HCT116 (cell line): ENCODE measurements at places on chromosomes 7 and 10. TPM values are rescaled to one million over a fixed set of nuclear protein-coding genes. Genes with fewer than 3 reads are reported as not detected.

The CDH23 gene
- total RNA-seq: not detected

The AGAP3 gene
- 126 TPM for total RNA-seq

The KIAA1549 gene
- total RNA-seq: 3.9 TPM

DNA sequence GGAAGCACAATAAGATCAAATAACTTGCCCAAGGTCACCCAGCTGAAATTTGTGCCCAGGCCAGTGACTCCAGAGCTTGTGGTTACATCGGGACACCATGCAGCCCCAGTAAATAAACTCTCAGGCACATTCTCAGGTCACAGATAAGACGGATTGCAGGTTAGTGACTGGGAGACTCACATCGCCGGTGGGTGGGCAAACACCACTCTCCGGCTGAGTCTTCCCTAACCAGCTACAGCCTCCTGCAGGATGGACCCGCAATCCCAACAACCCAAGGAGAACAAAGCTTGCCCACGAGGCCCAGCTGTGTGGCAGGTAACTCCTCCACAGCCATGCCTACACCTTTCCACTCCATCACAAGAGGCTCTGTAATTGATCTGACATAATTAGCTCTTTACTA lies 81.7 kb upstream of the EFCAB10 start:
- H3K27ac ChIP-seq: no peak overlapping the region
- no peak overlapping the region for H3K4me3 ChIP-seq
- H3K36me3 ChIP-seq: no peaks in the 10 kb centered on the region
- no peak for DNase-seq

DNA sequence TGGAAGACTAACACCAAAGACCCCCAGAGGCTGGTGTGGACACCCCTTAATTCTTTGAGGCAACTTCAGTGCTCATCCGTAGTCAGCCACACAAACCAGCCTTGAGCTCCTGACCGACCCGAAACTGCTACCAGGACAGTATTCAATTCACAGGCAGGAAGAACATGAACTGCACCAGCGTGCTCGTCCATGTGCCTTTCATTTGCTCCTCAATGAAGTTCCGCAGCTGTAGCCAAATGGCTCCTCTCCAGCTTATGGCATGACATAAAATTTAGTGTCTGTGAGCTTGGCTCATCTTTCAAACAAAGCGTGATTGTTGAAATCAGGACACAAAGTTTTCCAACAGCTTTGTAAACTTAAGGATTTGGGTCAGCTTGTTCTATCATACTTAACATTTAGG lies 144.1 kb upstream of the FAM171A1 start:
- no peak for DNase-seq
- H3K4me1 ChIP-seq: no peaks in the 10 kb centered on the region
- no peak overlapping the region for H3K27ac ChIP-seq
- H3K36me3 ChIP-seq: no peaks in the 10 kb centered on the region

The CFAP43 gene
- 4.0 TPM for total RNA-seq

- peaks cover 3% of the 10 kb centered on the region; the same call in 1 of the 2 replicates for H3K4me1 ChIP-seq
- H3K36me3 ChIP-seq: no peaks in the 10 kb centered on the region
- no peaks in the 10 kb centered on the region for H3K27me3 ChIP-seq
- DNase-seq: no peak
Observed at GRCh38 chr10:60645980-60646379, 132.3 kb upstream of the CDK1 start.

The BTBD16 gene
- total RNA-seq: 0.27 TPM

DNA sequence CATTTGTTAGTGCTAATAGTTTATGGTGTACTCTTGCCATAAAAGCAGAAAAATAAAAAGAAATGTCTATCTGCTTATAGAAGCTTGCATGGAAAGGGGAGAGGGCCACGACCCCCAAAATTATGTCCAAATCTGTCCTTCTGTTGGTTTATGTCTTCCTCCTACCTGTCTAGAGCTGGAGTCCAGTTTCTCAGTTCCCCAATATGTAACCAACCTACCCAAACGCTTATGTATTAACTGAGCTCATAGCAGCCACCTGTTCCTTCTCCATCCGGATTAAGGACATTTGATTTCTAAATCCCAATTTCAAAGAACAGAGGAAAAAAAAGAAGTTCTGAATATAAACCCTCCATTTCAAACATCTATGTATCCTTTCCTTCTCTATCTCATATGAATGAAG lies 30.3 kb upstream of the TPK1 start:
- H3K27ac ChIP-seq: no peak overlapping the region
- H3K27me3 ChIP-seq: peaks cover 17% of the 10 kb centered on the region; the same call in 1 of the 2 replicates
- DNase-seq: no peak
- no peak overlapping the region for H3K4me3 ChIP-seq

DNA sequence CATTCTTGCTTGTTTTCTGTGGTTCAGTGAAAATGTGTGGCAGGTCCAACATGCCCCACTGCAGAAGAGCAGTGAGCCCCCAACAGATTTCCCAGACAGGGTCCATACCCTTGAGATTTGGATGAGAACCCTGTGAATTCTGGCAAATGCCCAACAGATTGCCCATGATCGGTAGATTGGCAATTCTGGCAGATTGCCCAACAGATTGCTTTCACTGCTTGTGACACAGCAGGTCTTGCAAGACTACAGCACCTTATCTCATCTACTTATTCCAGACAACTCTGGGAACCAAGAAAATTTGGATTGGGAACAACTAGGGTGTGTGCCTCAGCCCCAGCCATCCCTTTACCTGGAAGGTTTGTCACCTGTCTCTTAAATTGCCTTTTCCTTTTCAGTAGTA lies 143.7 kb upstream of the COL1A2 start:
- no peaks in the 10 kb centered on the region for H3K36me3 ChIP-seq
- H3K27me3 ChIP-seq: no peaks in the 10 kb centered on the region
- H3K4me1 ChIP-seq: no peaks in the 10 kb centered on the region
- no peak overlapping the region for H3K27ac ChIP-seq
- H3K4me3 ChIP-seq: no peak overlapping the region

GRCh38 chr7:129462420-129462819 lies 28.2 kb downstream of the STRIP2 start:
- no peak for DNase-seq
- H3K27ac ChIP-seq: no peak overlapping the region
- H3K27me3 ChIP-seq: no peaks in the 10 kb centered on the region
- no peaks in the 10 kb centered on the region for H3K4me1 ChIP-seq
- no peak overlapping the region for H3K4me3 ChIP-seq

The CCDC172 gene
- total RNA-seq: not detected

DNA sequence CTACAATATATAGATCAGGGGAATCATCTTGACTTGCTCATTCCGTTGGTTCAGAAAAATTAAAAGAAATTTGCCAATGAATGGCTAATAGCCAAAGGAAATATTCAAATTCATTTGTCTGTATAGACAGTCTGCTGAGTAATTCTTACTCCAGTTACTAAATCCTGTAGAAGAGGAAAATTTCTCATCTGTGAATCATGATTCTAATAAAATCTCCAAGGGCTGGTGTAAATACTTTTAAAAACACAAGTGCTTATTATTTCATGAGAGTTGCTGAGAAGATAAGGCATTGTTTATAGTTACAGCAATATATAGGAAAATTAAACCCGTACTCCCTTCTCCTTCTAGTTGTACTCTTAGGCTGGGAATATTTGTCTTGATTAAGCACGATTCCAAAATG lies 53.0 kb downstream of the WNT2 start:
- no peaks in the 10 kb centered on the region for H3K27me3 ChIP-seq
- H3K36me3 ChIP-seq: no peaks in the 10 kb centered on the region
- no peak overlapping the region for H3K4me3 ChIP-seq
- no peak overlapping the region for H3K27ac ChIP-seq
- peaks cover 8% of the 10 kb centered on the region; the same call in 1 of the 2 replicates for H3K4me1 ChIP-seq

The WEE2 gene
- not detected for total RNA-seq

DNA sequence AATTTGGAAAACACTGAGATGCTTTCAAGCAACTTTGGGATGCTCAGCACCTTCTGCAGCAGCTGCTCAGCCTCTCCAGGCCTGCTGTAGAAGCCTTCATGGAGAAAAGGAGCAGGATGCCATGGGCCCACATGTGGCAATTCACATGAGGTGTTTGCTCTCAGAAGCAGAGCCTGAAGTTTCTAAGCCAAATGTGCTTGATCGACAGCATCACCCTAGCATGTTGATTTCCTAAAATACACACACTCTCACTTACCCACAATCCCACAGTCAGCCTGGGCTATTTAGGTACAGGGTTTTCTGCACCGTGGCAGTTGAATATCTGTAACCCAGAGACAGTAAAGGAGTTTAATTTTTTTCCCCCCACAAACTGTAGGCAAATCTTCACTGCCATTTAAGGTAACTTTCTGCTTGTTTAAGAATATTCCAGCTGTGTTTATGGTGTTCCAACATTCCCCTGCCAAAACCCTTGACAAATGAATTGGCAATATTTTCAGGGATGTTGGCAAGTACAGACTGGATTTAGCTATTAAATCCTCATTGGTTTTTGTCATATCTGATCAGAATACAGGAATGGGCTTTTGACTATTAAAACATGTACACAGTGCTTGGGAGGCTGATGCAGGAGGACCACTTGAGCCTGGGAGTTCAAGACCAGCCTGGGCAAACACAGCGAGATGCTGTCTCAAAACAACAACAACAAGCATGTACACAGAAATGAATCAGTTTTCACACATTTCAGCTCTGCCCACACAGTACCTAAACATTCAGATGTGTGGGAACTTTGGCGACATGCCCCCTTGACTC lies 244.2 kb downstream of the CELF2 start:
- no peaks in the 10 kb centered on the region for H3K36me3 ChIP-seq
- H3K4me1 ChIP-seq: no peaks in the 10 kb centered on the region
- no peak overlapping the region for H3K27ac ChIP-seq
- H3K27me3 ChIP-seq: 0 out of 2 replicates have a peak, but pooled peaks cover 15% of the 10 kb centered on the region
- no peak for DNase-seq
- H3K4me3 ChIP-seq: no peak overlapping the region

GRCh38 chr10:62147425-62147824 lies 121.2 kb downstream of the RTKN2 start:
- no peaks in the 10 kb centered on the region for H3K4me1 ChIP-seq
- H3K27ac ChIP-seq: no peak overlapping the region
- DNase-seq: no peak
- H3K36me3 ChIP-seq: no peaks in the 10 kb centered on the region

GRCh38 chr7:117135553-117135891 lies 182.2 kb downstream of the ST7 start:
- DNase-seq: no peak
- no peak overlapping the region for H3K4me3 ChIP-seq
- H3K4me1 ChIP-seq: peaks cover 23% of the 10 kb centered on the region
- no peak overlapping the region for H3K27ac ChIP-seq
- H3K36me3 ChIP-seq: no peaks in the 10 kb centered on the region
- H3K27me3 ChIP-seq: no peaks in the 10 kb centered on the region

The LFNG gene
- total RNA-seq: 14.3 TPM

The UNCX gene
- not detected for total RNA-seq

DNA sequence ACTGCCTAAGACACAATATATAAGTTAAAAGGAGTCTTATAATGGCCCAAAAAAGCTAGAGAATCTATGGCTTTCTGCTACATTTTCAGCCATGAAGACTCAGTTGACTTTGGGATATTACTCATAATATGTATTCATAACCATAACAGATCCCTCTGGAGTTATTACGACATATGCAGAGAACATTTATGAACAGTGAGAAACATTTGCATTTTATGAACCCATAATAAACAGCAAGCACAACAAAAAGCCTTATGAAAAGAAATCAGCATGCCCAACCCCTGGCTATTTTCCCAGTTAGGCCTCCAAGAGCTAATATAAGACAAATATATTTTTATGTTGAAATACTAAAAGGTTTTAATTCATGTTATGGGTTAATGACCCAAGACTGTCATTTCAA lies 52.4 kb downstream of the ARMH3 start:
- no peak for DNase-seq
- peaks cover 21% of the 10 kb centered on the region for H3K36me3 ChIP-seq
- H3K4me1 ChIP-seq: no peaks in the 10 kb centered on the region
- no peak overlapping the region for H3K27ac ChIP-seq
- no peaks in the 10 kb centered on the region for H3K27me3 ChIP-seq
- H3K4me3 ChIP-seq: no peak overlapping the region

The PKD2L1 gene
- 0.17 TPM for total RNA-seq

DNA sequence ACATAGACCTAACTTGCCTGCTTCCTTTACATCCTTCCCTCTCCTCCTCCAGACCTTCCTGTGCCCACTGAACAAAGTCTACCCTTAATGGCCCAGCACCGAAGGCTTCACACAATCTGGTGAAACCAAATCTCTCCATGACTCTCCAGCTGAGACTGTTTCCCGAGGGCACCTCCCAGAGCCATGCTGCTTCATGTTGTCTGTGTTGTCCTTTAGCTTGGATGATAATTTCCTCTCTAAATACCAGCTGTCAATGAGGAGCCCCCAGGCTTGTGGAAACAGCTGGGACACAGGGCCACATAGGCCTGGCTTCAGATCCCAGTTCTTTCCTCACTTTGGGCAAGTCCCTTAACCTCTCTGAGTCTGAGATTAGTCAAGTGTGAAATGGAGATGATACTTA lies 54.3 kb downstream of the DLD start:
- DNase-seq: no peak
- H3K27me3 ChIP-seq: no peaks in the 10 kb centered on the region
- no peak overlapping the region for H3K27ac ChIP-seq
- H3K36me3 ChIP-seq: no peaks in the 10 kb centered on the region
- no peak overlapping the region for H3K4me3 ChIP-seq

DNA sequence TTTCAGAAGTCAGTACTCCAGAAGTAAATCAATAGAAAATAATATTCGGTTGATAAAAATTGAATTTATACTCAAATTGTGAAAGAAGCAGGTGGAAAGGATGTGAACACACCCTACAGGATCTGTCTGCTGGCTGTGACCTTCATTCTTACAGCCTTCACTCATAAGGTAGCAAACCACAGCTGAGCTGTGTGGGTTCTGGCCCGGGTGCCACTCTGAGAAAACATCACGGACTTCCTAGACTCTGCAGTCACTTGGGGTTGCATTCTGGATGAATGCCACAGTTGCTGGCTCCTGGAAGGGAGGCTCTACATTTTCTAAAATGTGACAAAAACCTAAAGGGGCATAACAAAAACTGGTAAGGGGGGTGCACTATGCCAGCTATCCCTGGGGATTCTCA lies 36.0 kb upstream of the ABLIM1 start:
- peaks cover 18% of the 10 kb centered on the region; the same call in 1 of the 2 replicates for H3K4me1 ChIP-seq
- H3K27ac ChIP-seq: no peak overlapping the region
- H3K36me3 ChIP-seq: no peaks in the 10 kb centered on the region

DNA sequence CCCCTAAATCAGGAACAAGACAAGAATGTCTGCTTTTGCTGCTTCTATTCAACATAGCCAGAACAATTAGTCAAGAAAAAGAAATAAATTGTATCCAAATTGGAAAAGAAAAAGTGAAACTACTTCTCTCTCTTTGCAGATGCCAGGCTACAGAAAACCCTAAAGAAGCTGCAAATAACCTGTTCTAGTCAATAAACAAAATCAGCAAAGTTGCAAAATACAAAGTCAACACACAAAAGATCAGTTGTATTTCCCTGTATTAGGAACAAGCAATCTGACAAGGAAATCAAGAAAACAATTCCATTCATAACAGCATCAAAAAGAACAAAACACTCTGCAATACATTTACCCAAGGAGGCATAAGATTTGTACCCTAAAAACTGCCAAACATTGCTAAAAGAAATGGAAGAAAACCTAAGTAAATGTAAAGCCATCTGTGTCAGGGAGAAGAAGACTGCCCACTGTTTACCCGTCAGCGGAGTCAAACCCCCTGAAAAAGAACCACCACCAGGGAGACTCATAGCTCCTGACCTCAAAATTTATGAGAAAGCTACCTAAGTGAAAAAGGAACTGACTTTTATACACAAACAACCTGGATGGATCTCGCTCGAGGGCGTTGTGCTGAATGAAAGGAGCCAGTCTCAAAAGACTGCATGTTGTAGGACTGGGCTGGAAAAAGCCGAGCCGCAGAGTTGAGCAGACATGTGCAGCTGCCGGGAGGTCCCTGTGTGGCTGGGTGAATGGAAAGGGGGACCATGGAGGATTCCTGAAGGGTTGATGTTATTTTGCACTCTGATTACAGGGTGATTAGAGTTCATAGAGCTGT lies 263.1 kb downstream of the MAD1L1 start:
- no peak for DNase-seq
- H3K27me3 ChIP-seq: no peaks in the 10 kb centered on the region
- no peaks in the 10 kb centered on the region for H3K36me3 ChIP-seq
